Stimulated activated CD4-positive, alpha-beta T cell treated with anti-CD3 and anti-CD28 coated beads, Interleukin-15, amount 100 ng/mL, for 1 hour (primary cell): ENCODE measurements at places on chromosomes 4 and X.

DNA sequence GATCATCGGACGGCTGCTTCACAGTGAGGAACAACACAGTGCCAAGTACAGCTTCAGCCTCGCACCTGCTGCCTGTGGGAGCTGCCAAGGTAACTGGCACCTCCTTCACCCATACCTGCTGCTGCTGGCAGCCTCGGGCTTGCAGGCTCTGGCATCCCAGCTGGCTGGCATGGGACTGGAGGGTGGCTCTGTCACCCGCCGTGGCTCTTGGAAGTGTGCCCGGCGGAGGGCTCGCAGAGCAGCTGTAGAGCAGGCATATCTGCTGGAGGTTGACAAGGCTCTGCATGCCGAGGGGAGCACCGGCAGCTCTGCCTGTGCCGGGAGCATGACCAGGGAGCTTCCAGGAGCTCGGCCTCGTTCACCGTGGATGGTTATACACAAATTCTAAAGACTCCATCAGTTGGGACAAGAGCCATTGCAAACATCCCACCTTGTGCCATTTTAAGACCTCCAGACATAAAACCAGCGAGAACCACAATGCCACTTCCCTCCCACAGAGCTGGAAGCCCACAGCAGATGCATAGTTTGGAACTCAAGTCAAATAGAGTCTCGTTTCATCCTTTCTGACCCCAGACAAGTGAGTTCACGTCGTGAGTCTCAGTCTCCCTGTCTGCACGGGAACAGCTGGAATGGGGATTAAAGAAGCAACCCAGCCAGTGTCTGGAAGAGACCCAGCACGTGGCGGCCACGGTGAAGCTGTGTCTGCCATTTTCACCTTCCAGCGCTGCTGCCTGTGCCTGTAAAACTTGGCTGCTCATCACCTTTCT, 84.3 kb upstream of the PSAPL1 start:
- no peak for DNase-seq

DNA sequence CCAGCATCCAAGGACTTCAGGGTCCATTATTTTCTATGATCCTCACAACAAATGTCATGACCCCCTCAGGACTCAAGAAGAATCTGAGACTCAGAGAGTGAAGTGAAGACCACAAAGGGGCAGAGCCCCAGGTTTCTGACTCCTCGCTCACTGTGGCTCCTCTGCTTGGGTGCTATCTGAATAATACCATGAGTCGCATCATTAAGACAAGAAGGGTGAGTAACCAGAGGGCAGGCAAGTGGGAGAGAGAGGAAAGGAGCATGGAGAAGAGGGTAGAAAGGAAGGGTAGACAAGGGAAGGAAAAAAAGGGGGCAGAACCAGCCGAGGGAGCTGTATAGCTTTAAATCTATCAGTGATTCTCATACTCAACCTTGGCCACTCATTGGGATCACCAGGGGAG, 15.5 kb upstream of the HSD17B10 start:
- DNase-seq = no peak

DNA sequence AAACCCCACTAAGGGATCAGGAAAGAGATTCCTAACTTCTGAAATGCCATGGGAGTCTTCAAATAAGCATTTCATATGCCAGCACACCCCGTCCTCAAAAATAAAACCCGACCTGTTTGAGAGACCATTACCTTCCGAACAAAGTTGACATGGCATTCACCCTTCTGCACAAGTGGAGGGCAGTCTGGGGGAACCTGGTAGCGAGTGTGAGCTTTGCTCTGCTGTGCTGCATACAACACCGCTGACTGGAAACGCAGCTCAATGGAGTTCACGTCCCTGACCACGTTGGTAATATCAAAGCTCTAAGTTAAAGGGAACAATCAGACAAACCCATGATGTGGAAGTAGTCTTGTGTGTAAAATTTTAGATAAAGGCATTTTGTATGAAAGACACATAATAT, 38.0 kb downstream of the MANBA start:
- DNase-seq = no peak

- DNase-seq = no peak
Measured at GRCh38 chrX:108772549-108772948, 36.2 kb upstream of the IRS4 start.

DNA sequence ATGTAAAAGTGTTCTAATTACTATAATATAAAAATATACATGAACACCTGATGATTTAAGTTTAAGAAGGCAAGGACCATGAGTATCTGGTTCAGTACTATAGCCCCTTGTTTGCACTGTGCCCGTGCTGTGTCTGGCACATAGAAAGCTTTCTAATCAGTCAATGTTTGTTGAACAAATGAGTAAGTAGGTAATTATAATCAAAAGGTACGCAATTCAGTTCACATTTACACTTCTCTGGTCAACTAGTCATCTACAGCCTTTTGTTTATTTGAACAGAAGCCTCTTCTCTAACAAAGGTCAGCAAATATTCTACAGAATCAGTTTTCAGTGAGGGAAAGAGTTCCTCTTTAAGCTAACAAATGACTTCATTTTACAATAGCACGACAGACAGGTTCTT, 523.3 kb downstream of the SMARCA1 start:
- no peak for DNase-seq

DNA sequence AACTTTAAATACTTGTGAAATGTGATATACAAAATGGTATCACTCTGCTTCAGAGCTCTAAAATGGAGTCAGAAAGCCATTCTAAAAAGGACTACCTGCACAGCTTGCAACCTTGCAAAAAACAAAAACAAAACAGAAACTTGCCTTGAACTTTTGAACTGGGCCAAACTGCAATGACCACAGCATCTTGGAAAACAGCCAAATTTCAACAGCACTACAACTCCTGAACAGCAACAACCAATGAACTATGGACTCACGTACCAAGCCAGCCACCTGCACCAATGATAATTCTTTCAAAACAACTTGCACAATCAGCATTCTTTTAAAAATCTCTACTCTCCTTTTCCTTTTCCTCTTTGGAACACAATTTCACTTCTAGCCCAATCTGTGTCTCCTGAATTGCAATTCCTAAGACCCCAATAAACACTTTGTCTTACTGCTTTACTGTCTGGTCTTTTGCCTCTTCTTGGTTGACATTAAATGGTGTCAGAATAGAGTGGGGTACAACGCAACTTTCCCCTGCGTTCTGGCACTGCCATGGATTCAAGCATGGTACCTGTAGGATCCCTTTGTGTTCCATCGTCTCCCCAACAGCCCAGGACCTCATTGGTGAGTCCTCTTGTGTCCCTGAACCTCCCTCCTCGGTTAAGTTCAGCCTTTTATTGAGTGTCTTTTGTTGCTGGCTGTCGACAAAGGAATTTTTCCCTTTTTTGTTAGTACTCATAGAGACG, 35.7 kb upstream of the FMR1 start:
- DNase-seq = no peak

GRCh38 chr4:17580969-17581368, 4.0 kb downstream of the LAP3 start:
- no peak for DNase-seq

- no peak for DNase-seq
Measured at GRCh38 chr4:93776386-93777080, 52.0 kb upstream of the ATOH1 start.

- DNase-seq = no peak
Measured at GRCh38 chr4:83651846-83652245, 115.9 kb downstream of the GPAT3 start.

DNA sequence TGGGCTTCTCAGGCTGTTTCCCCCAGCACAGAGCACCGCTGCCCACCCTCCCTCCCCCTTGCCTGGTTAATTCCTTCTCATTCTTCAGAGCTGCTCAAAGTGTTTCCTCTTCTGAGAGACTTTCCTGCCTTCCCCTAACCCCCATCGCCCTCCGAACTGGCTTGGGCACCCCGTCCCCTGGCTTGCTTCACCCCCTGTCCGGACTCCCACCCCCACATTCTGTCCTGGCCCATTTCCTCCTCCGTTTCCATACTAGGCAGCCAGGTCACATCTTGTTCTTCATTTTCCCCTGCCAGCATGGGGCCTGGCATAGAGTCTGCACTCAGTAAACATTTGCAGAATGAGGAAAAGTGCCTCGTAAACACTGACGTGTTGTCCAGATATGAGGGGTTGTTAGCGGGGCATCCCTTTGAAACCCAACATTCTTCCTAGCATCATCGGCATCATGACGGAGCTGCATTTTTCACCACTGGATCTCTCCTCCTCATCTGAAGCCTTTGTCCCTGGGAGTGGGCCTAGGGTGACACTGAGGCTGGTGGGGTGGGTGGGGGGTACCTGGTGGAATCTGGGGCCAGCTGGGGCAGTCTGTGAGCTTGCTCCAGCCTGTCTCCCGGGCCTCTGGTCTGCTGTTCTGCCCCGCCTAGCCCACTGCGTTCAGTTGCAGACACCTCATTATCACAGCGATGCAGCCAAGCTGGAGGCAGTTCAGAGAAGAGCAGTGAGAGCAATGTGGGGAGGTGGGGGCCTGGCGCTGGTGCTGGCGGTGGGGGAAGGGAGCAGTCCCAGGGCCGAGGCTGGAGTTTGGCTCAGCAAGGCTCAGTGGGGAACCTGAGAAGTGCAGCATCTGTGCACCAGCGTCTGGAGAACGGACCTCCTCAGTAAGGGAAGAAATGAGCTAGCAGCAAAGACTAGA, 149.4 kb upstream of the PJA1 start:
- DNase-seq = no peak

DNA sequence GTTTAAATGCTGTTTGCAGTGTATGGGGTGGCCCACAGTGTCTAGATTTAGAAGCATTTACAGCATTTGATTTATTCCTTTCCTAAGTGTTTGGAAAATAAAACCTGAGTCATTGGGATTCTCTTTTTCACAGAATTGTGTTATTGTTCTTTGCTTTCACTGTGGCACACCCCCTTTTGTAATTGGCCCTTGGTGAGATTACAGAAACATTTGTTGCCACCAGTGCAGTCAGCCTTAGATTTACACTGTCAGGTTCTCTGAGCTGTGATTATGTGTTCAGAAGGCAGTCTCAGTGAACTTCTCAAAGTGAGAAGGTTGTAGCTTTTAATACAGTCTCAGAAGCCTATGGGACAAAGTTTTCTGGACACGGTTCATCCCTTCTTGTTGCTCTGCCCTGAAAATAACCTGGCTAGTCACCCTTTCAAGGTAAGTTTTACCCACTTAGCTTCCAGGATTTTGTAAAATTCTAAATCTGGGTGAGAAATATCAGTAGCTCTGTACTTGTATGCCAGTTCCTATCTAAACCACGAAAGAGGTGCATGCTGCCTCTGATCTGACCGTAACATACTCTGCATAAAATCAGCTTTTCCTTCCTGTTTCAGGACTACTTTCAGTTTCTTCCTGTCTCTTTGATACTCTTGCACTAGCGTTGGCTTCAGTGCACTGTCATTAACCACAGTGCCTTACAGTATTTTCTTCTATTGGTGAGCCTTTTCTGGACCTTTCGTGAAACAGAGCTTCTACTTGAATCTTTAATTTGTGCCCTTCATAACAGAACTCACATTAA, 12.6 kb downstream of the RUFY3 start:
- DNase-seq = no peak

DNA sequence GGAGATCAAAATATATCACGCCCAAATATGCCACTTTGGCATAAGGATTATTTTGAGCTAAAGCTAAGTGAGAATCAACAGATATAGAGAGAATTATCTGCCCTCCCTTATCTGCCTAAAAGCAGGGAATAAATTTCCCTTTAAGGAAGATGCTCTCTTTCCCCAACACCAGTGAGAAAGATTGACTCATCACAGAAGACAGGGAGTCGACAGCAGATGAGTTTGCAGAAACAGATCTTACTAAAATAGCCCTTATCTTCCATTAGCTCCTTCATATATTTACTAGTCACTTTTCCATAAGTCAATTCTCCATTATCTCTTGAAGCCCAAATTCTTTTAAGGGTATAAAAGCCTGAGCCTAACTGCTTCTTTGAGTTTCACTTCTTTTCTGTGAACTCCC, 156.6 kb downstream of the CAMK2D start:
- DNase-seq = no peak

DNA sequence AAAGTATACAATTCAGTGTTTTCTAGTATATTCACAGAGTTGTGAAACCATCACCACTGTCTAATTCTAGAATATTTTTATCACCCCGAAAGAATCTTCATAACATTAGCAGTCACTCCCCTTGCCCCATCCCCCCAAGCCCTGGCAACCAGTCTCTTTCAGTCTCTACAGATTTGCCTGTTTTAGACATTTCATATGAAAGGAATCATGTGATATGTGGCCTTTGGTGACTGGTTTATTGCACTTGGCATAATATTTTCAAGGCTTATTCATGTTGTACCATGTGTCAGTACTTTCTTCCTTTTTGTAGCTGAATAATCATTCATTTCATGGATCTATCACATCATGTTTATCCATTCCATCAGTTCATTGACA, 371.7 kb downstream of the AFF2 start:
- no peak for DNase-seq

DNA sequence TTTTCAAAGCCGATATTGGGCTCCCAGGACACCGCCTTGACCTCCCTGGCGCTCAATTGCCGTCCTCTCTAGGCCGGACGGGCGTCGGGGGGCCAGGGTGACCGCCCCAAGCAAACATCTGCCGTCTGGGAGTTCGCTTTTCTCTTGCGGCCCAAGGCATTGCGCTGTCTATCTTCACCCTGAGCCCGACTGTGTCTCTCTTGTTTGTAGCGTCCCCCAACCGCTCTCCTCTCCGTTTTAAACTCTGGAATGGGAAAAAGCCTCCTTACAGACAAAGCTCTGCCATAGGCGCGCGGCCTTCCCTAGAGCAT, 551 bp upstream of the ARX start:
- DNase-seq = no peak

- no peak for DNase-seq
Measured at GRCh38 chr4:121072224-121073003, at the start of gene NDNF. Gene NDNF, minus strand, starts transcription at chr4:121072535. Its CDS starts 26,698 bp downstream, at chr4:121045837.

GRCh38 chr4:138816875-138817274, 198.7 kb upstream of the NOCT start:
- DNase-seq = no peak

GRCh38 chrX:19889582-19890342, 2.4 kb upstream of the SH3KBP1 start:
- DNase-seq = peak; percentile 20

DNA sequence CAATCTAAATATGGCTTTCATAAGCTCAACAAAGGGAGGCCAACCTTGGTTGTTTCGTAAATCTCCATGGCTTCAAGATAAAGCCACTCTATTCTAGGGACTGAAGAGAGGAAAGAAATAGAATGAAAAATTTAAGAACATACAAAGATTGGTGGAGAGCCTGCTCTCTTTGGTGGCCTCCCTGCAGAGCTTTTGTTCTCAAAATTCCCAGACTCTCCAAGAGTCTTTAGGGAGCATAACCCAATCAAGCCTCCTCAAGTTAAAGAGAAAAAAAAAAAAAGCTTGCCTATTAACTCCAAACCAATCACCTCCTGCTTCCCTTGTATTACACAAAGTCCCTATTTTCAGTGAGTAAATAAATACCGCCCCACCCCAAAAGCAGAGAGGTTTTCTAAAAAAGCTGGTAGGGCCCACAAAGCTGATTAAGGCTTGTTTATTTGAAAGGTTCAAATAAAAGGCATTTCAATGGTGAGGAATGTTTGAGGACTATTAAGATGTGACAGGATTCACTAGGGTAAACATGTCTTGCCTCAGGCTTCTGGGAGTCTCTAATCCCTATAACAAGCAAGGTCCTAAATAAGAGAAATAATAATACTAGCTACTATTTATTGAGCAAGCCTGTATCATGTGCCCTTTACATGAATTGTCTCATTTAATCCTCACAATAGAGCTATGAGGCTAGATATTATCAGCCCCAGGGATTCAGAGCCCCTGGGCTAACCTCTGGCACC, 71.6 kb downstream of the GPC3 start:
- no peak for DNase-seq

- no peak for DNase-seq
Measured at GRCh38 chr4:16337936-16338335, 111.7 kb upstream of the TAPT1 start.

- no peak for DNase-seq
Measured at GRCh38 chrX:118724365-118724764, 3.0 kb upstream of the IL13RA1 start.
